ENCODE measurements at places on chromosomes 5 and 9. TPM values are rescaled to one million over a fixed set of nuclear protein-coding genes. Genes with fewer than 3 reads are reported as not detected.

DNA sequence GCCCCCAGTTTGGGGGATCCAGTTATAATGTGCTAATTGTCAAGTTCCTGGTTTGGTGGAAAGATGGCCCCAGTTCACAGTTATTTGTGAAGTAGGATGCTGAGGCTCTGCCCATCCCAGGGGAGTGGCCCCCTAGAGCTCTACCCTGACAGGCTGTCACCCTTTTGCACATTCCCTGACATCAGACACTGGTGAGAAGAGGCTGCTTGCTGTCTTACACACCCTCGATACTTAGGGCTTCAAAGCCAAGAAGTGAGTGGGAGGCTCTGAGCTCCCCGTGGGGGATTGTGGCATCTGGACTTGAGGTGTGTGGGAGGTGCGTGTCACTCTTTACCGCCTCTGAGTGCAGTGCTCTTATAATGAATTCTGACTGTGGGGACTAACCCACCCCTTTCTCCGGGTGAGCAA, 168.5 kb downstream of the DOCK2 start:
- peaks cover 17% of the 10 kb centered on the region for H3K4me1 ChIP-seq
- H3K27ac ChIP-seq: no peak overlapping the region
- no peak overlapping the region for H3K4me3 ChIP-seq
- DNase-seq: no peak
- no peaks in the 10 kb centered on the region for H3K36me3 ChIP-seq
- no peaks in the 10 kb centered on the region for H3K27me3 ChIP-seq

GRCh38 chr5:64634997-64635686, 55.2 kb upstream of the SHISAL2B start:
- no peak overlapping the region for H3K4me3 ChIP-seq
- DNase-seq: no peak
- peaks cover 2% of the 10 kb centered on the region for H3K4me1 ChIP-seq

Gene TMC1
- not detected for total RNA-seq

DNA sequence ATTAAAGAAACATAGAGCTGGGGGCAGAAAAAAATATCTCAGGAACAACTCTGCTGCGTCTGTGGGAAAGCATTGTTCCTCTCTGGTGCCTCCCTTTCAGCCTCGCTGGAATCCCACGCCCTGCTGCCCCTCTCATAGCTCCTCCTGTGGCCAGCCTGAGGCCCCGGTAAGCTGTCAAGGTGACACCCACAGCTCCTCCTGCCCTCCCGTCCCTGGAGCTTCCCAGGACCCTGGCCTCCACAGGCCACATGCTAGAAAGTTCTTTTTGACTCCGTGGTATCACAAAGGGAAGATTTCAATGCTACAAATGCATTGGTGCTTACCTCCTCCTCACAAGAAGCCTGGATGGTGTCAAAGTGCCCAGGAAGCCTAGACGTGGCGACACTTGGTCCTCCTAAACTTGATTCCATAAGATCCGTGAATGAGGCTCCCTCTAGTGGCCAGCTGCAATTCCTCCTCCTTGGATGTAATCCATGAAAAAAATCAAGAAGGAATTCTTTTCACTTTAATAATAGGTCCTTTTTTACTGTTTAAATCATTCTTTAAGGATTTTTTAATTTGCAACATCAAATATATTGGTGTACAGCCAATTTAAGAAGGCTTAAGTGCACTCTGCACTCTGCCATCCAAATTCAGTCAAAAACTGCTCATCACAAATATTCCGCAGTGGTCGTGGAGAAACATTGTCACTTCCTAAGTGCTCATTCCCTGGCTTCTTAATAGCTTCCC, 104.9 kb downstream of the CFAP90 start:
- no peak overlapping the region for H3K4me3 ChIP-seq
- H3K27me3 ChIP-seq: peaks cover 26% of the 10 kb centered on the region
- no peaks in the 10 kb centered on the region for H3K4me1 ChIP-seq
- H3K36me3 ChIP-seq: no peaks in the 10 kb centered on the region

Gene CA9
- not detected for total RNA-seq

DNA sequence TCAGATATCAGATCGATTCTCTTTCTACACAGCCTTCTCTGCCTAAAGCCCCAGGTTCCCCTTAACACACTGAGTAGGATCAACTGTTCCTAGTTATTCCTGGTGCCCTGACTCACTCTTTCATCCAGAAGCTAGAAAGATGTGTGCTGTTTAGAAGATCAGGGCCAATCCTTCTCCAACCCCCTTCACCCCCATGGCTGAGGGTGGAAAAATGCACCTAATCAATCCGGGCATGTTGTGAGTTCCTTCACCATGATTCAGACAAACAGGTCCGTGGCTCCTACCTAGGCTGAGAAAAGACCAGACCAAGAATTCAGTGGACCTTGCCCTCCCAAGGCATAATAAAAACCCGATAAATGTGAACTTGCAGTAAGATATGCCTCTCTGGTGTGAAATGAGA, 85.4 kb upstream of the EQTN start:
- peaks cover 26% of the 10 kb centered on the region for H3K4me1 ChIP-seq
- H3K27ac ChIP-seq: no peak overlapping the region
- DNase-seq: no peak
- H3K27me3 ChIP-seq: peaks cover 19% of the 10 kb centered on the region
- H3K36me3 ChIP-seq: no peaks in the 10 kb centered on the region

Gene COMMD10
- total RNA-seq: 26.3 TPM
